T-helper 17 cell (primary cell): ENCODE measurements at places on chromosomes 5 and 9.

DNA sequence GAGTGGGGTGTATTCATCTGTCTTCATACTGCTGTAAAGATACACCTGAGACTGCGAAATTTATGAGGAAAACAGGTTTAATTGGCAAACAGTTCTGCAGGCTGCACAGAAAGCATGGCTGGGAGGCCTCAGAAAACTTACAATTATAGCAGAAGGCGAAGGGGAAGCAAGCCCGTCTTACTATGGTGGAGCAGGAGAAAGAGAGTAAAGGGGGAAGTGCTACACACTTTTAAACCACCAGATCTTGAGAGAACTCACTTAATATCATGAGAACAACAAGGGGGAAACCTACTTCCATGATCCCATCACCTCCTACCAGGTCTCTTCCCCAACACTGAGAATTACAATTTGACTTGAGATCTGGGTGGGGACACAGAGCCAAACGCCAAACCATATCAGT, 12.5 kb upstream of the NREP start:
- no peak for DNase-seq

- no peak for DNase-seq
These were observed 132.9 kb downstream of the ADAMTSL1 start for GRCh38 chr9:18606846-18607245.

- DNase-seq = no peak
These were observed 330.3 kb downstream of the TRIM36 start for GRCh38 chr5:114839360-114839759.

- DNase-seq = no peak
These were observed 4.9 kb upstream of the RARS1 start for GRCh38 chr5:168481330-168481788.
